ENCODE measurements at places on chromosomes 4 and X.

GRCh38 chr4:24927049-24927448, 14.2 kb upstream of the CCDC149 start:
- DNase-seq: no peak

GRCh38 chr4:107996949-107997788, 7.5 kb downstream of the HADH start:
- no peak for DNase-seq

DNA sequence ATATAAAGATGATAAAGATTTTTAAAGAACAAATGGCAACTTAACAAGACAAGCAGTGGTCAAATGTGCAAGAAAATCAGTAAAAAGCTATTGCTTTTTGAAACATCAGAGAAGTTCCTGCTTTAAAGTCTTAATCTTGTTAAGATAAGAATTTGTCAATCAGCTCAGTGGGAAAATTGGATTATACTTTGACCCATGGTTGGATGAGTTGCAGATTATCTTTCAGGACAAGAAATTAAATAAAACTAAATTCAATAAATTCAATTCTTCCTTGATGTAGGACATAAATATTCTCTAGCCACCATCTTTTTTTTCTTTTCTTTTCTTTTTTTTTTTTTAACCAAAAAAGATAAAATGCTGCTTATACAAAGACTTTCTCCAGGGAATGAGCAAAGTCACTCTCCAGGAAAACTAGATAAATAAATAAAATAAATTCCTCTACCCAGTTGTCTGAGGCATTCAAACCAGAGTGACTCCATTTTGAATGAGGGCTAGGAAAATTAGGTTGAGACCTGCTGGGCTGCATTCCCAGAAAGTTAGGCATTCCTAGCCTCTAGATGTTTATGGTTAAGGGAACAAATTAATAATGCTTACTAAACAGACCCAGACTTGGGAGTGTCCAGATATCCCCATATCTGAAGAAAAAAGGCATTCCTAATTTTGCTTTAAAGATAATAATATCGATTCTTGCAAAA, 211.2 kb downstream of the SNCA start:
- no peak for DNase-seq

DNA sequence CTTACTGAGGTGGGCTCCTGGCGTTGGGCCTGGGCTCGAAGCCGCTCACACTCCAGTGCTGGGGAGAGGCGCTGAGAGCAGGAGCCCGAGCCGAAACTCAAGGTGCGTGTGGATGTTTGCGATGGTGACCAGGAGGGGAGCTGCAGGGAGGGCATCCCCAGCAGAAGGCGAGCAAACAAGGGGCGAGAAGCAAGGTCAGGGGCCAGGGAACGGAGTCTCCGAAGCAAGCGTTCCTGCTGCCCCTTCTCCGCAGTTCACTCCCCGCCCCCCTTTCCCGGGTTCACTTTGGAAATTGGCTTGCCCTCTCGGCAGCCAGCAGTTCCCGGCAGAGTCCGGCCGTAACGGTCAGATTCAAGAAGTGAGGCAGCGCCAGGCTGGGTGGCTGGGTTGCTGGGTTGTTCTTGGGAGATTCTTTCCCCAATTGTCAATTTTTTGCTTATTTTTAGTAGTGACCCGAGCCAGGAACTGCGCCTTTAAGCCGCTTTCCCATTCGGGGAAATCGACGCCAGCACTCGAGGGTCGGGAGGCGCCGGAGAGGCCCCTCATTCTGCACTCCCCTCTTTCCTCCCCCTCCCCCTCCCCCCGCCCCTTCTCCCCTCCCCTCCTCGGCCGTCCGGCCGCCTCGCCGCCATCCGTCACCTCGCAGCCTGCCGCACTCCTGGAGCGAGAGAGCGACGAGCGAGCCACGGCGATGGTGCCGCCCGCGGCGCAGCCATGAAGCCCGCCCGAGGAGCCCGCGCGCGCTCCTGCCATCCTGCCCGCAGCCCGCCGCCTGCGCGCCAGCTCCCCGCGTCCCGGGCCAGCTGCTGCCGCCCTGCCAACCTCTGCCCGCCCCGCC, at the start of gene FRMPD3:
FRMPD3 (plus strand) TSS at position 655 of the 838 bp plus-strand sequence. CDS start 76,937 bp downstream, outside the sequence.
- DNase-seq: peak; percentile 3

GRCh38 chr4:13378973-13379759, 105.0 kb downstream of the RAB28 start:
- no peak for DNase-seq

DNA sequence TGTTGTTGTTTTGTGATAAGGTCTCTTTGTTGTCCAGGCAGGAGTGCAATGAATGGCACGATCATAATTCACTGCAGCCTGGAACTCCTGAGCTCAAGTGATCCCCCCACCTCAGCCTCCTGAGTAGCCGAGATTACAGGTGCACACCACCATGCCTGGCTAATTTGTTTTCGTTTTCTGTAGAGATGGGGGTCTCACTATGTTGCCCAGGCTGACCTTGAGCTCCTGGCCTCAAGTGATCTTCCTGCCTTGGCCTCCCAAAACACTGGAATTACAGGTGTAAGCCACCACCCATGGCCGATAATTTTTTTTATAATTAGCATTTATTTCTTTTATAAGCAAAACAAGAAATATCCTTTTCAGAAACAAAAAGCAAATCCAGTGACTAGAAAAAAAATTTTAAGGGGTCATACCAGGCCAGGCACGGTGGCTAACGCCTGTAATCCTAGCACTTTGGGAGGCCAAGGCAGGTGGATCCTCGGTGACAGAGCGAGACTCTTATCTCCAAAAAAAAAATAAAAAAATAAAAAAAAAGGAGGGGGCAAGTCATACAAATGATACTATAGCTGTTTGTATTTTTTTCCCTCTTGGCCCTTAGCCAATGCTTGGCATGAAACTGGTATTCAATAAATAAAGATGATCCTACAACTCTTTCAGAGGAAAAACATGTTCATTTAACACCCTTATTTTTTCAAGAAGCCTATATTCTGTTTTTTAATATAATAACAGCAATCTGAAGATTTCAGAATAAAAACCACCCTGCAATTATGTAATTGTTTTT, 3.4 kb downstream of the PLAC8 start:
- DNase-seq: no peak

DNA sequence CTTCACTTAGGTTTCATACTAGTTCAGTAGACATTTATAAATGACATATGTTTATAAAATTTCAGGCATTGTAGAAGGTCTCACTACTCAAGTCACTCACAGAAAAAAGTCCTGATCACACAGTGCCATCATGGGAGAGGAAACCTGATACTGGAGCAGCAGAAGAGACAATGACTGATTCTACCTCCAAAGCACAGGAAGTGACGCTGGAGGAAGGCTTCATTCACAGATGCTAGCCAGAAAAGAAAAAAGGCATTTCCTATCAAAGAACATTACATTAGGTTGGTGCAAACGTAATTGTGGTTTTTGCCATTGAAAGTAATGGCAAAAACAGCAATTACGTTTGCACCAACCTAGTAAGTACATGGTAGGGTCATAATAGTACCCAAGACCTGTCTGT, 79.5 kb downstream of the RASGEF1B start:
- DNase-seq: no peak

DNA sequence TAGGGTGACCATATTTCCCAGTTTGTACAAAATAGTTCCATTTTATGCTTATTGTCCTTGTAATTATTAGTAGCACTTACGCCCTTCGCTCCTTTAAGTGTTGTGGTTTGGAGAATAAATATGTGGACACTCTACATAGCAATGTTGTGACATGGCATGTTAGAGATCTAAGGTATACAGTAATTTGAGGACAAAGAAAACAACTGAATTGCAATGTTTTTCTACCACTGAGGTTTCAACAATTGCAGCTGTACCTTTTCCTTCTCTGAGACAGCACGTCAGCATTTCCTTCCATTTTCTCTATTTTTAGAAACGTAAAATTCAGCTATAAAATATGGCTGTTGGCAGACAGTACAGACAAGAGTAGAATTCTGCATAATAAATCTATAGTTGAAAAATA, 323.1 kb downstream of the MAPK10 start:
- no peak for DNase-seq

DNA sequence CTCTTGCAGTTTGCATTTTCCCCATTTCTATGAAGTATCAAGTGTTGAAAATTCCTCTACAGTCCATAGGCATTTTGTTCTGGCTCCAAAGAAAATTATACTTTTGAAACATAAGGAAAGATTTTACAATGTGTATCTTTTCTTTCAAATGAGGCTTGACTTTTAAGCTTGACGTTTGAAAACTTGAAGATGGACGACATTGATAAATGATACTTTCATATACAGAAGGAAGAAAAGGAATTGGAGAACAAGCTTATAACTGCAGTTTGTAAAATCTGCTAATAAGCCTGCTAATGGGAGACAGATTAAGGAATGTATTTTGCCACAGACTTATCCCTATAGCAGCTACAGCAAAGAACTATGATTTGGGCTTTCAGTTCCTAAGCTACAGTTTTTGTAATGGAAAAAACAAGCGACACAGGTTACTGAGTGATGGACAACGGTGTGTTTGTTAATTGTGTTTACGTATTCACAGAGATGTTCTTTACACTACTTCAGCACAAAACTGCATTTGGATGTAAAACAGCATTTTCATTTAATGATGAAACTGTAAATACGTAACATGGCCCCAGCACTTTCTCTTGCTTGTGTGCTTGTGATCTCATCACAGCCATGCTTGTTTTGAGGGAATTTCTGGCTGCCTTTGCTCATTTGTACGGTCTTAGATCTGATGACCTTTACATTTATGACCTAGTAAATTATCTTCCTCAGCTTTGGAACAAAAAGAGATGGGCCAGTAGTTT, 83.2 kb upstream of the FAT1 start:
- DNase-seq: no peak

GRCh38 chr4:127623797-127624083, 9.0 kb upstream of the INTU start:
- DNase-seq: peak; percentile 10

DNA sequence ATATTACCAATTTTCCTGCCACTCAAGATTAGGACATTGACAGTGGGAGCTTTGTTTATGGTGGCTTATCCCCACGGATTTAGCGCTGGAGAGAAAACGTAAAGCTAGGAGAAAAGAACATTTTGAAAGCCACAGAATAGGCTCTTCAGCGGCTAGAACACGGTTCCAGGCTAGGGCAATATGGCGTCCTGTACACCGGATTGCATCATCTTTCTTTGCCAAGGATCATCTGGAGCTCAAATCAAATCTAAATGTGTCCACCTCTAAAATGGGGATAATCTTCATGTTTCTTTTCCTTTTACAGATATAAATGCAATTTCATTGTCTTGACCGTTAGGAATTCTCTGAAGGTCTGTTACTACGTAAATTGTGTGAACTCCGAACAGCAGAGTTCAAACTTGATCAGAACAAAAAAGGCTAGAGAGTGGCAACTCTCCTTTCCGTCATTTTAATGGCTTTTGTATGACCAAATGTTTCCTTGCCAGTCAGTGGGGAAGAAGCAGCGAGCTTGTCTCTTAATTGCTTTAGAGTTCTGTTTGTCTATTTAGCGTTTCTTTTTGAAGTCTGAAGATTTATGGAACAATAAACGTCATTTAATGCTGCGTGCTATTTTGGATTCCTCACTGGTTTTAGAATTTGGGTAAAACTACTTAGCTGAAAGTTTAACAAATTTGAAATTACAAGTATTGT, 2.6 kb upstream of the WWC2 start:
- DNase-seq: no peak

GRCh38 chrX:14712096-14712495, 160.8 kb downstream of the FANCB start:
- no peak for DNase-seq

GRCh38 chrX:74613370-74614092, 893 bp downstream of the RLIM start:
- no peak for DNase-seq

DNA sequence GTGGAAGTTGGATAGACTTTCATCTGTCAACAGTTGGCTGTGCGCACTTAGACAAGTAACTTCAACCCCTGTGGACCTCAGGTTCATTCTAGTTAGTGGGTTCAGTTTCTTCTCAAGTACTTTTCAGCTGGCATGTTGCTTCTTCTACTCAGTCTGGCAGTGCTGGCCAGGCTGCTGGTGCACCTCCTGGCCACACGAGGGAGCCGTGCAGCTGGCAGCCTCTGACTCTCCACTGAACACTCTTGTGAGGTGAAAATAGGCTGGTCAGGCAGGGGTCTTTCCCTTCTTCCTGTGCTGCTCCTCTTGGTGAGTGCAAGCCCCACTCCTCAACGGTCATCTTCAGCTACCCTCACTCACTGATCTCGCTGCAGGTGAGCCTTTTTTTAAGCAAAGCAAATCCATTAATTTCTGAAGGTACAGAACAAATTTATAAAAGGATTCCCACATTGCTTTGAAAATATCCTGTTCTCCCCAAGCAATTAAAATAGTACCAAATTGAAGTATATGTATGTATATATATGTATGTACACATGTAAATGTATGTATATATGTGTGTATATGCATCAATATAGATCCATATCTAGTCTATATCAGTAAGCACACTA, 30.6 kb downstream of the LONRF3 start:
- DNase-seq: peak; percentile 48

- DNase-seq: no peak
Observed at GRCh38 chr4:132839070-132839469, 310.0 kb upstream of the PCDH10 start.

- no peak for DNase-seq
Observed at GRCh38 chr4:17915439-17915838, 104.7 kb downstream of the NCAPG start.

- DNase-seq: no peak
Observed at GRCh38 chr4:123807866-123808265, 411.3 kb downstream of the SPRY1 start.

DNA sequence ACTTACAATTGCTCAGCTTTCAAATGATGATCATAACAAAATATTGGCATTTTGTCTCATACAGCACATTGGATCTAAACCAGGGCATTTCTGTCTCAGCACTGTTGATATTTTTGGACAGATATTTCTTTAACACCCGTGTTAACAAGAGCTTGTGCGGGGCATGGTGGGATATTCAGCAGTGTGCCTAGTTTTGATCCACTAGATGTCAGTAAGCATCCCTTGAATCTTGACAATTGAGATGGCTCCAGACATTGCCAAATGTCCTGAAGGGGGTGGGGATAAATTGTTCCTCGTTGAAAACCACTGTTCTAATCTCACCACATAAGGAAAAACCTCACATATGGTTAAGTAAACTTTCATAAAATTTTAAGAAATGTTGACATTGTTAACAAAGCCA, 806.3 kb downstream of the STIM2 start:
- DNase-seq: no peak

- DNase-seq: no peak
Observed at GRCh38 chr4:21960793-21961192, 12.2 kb upstream of the KCNIP4 start.
